Mucosa of descending colon (tissue), 3 donors: ENCODE measurements at places on chromosomes 16 and 17. TPM values are rescaled to one million over a fixed set of nuclear protein-coding genes. Genes with fewer than 3 reads are reported as not detected.
A peak's percentile ranks its signal among the peaks of the same experiment; 100 is the strongest.

DNA sequence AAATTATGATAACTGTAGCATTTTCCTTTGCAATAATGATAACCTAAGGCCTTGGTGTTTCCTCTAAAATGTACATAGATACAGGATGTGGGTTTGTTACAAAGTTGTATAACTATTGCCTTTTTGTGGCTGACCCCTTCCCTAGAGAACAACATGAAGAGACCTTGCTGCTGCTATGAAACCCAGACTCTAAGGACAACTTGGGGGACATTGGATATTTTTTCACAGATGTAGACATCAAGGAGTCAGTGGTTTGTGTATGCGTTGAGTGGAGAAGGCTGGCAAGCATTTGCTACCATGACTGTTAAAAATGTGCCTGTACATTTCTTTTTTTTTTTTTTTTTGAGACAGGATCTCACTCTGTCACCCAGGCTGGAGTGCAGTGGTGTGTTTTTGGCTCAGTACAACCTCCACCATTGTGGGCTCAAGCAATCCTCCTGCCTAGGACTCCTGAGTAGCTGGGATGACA, 12.3 kb downstream of the HMOX2 start:
- DNase-seq, result no peak

Gene ABCC3
- total RNA-seq, result 453 TPM

DNA sequence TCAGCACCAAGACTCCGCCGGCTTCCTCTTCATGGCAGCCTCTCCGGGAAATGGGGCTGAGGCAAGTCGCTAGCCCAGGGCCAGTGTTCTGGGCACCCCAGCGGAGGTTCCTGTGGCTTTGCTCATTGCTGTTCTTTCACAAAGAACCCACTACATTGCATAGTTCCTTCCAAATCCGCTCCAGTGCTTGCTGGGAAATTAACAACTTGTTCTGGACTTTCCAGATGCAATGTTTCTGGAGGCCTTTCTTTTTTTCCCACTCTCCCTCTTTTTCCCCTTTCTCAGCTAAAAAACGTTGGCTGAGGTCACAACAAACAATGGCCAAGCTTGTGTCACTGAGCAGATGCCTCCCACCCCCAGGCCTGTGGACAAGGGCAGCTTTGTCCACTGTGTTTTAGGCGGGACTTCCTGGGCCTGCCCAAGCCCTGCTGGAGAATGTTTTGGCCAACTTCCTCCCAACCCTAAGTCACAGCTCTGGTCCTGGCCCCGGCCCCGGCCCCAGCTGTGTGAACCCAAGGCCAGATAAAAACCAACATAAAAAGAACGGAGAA, 131.5 kb upstream of the RCVRN start:
- DNase-seq, result no peak

DNA sequence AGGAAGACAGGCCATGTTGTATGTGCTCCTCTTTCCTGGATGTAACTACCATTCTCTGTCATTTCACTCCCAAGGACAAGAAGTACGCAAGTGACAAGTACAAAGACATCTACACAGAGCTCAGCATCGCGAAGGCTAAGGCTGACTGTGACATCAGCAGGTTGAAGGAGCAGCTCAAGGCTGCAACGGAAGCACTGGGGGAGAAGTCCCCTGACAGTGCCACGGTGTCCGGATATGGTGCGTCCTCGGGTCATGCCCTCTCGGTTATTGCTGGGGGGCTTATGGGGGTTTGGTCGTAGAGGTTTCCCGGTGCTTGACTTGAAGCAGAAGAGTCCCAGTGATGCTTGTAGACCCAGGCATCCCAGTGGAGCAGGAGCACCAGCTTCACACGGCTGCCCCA, 29.0 kb downstream of the PLD6 start:
- no peak for DNase-seq

- no peak for DNase-seq
Observed at GRCh38 chr16:74438492-74438979, 17.3 kb upstream of the CLEC18B start.

Gene C16orf92
- not detected for total RNA-seq

- DNase-seq, result no peak
Observed at GRCh38 chr16:83733301-83733700, 74.5 kb upstream of the HSBP1 start.

DNA sequence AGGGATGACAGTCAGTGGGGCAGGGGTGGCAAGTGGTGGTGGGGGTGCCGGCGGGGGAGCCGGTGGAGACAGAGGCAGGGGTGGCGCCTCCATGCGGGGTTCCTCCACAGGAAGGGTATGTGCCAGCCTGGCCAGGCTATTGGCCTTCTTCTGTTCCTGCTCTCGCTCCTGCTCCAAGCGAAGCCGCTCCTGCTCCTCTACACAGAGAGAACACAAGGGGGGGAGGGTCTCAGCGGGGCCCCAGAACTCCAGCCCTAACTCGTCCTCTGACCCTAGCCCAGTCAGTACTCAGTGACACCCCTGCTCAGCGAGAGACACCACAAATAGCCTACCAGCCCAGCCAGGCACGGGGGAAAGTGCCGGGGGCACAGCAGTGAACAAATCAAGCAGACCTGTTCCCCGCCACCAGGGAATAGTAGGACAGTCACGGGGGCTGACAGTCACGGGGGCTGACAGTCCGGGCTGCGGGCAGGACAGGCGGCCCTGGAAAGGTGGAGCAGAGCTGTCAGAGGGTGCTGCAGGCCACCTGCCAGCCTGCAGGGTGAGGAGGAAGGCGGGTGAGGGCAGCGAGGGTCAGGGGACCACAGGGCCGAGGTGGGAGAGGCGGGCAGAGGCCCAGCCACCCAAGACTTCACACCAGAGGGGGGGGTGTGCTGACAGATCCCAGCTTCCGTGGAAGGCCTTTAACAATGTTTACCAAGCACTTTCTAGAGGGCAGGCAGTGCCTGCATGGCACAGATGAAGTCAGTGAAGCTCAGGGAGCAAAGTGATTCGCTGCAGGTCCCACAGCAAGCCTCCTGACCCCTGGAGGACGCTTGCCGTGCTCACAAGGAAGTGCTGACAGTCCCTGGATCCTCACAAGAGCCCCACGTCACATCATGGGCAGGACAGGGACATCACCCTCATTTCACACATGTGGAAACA, 5.3 kb downstream of the MNT start:
- DNase-seq, result peak; percentile 77

GRCh38 chr16:27444015-27444414, 42.0 kb downstream of the IL21R start:
- no peak for DNase-seq

DNA sequence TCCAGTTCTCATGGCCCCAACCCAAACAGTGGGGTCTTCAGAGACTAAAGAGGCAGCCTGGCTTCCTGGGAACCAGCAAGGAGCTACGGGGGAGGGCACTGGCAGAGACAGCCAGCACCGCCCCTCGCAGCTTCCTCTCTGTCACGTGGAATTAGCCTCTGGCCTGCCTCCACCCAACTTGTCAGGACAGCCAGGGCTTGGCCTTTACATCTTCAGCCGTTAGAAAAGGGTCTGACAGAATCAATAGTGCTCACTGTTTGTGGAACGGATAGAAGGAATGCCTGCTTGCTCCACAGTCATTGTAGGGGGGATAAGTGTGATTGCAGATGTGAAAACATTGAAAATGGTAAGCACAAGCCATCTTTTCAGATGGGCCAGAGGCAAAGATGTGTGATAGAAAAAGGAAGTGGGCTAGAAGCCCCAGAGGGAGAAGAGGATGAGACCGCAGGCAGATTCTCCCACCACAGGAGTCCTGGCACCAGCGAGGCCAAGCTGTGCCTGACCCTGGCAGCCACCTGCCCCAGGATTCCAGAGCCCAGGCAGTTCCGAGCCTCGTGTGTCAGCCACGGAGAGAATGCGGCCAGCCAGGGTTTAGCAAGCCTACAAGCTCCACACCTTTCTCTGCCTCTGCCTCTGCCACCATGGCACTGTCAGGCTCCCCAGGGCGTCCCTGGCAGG, 18.6 kb downstream of the GRIN2C start:
- DNase-seq, result no peak
